ENCODE measurements at places on chromosomes 2 and 18.
A peak's percentile ranks its signal among the peaks of the same experiment; 100 is the strongest.

DNA sequence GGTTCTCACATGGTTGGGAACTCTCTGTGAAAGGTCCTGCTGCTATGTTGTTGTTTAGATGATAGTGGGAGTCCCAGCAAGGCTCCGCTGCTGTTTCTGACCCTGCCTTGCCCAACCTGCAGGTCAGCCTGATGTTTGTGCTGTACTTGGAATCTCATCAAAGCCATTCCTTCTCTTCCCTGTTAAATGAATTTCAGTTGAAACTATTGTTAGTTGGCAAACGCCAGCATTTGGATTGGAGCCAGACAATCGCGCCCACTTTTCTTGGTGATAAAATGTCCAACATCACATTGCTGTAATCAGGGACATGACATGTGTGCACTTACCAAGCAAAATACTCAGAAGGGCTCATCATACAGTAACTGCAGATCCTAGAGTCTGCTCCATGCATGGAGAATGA, 12.8 kb upstream of the TWSG1 start:
- no peak for DNase-seq

DNA sequence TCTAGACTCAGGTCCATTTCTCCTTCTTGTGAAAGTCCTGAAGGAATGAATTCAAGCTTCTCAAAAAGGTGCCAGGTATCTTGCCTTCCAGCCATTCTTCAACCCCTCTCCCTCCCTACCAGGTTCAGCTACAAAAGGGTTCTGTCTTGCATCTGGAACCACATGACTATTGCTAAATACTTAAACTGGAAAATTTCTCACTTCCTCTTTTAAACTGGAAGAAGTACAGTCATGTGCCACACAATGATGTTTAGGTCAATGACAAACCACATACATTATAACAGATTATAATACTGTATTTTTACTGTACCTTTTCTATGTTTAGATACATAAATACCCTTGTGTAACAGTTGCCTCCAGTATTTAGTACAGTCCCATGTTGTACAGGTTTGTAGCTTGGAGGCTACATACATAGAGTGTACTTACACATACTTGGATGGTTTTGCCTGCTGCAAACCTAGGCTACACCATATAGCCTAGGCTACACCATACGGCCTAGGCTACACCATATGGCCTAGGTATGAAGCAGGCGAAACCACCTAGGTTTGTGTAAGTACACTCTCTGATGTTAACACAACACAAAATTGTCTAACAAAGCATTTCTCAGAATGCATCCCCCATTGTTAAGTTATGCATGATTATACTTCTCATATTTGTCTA, 142.0 kb upstream of the DNMT3A start:
- no peak for DNase-seq

DNA sequence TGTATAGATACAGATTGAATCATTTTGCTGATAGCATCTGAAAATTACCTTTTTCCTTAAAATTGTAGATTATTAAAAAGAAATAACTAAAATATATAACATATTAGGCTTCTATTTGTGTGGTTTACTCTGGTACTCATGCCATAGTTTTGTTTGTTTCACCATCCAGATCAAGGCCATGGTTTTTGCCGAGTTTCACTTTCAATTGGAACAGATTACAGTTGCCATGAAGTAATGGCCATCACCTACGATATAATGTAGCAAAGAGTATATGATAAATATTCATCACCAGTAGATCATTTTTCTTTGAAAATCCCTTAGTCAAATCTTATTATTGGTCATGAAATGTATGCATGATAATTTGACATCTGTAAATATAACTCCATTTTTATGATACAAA, 11.9 kb upstream of the DNAH7 start:
- DNase-seq: no peak

- no peak for DNase-seq
Measured at GRCh38 chr2:73979686-73980085, 5.0 kb upstream of the TET3 start.

GRCh38 chr18:31241900-31242409, 76.0 kb upstream of the DSG1 start:
- no peak for DNase-seq

DNA sequence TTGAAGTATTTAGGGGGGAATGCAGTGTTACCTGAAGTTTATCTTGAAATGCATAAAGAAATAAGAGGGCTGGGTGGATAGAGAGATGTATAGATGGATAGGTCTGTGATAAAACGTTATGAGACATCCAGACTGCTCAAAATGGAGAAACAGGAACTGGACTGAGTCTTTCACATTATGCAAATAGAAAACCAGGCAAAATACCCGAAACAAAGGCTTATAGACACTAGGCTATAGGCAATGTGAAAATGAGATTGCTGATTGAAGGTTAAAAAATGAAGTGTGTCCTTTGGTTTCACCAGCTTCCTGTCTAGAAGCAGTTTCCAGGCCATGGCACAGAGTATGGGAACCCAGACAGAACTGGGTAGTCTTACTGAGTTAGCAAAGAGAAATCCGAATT, 24.9 kb upstream of the SLC3A1 start:
- no peak for DNase-seq

- no peak for DNase-seq
Measured at GRCh38 chr2:10169581-10169980, 47.0 kb downstream of the RRM2 start.

DNA sequence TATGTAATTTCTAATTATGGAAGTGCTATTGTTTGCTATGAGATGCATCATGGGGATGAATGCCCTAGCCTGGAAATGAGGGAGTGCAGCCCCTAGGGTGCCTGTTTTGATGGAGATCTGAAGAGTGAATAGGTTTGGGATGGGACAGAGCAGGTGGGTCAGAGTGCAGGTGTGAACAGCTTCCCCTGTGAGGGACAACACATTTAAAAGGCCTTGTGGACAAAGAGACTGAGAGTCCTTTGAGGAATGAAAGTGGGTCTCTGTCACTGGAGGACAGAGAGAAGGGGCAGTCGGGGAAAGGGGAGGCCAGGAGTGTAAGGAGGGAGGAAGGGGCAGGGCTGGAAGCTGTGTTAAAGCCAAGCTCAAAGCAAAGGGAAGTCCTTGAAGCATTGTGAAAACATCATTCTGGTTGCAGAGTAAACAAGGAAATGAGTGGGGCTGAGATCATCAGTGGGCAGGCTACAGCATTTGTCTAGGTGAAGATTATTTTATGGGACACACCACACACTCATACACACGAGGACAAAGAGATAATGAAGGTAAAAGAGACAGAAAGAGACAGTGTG, 877.6 kb downstream of the SLC4A3 start:
- DNase-seq: no peak

DNA sequence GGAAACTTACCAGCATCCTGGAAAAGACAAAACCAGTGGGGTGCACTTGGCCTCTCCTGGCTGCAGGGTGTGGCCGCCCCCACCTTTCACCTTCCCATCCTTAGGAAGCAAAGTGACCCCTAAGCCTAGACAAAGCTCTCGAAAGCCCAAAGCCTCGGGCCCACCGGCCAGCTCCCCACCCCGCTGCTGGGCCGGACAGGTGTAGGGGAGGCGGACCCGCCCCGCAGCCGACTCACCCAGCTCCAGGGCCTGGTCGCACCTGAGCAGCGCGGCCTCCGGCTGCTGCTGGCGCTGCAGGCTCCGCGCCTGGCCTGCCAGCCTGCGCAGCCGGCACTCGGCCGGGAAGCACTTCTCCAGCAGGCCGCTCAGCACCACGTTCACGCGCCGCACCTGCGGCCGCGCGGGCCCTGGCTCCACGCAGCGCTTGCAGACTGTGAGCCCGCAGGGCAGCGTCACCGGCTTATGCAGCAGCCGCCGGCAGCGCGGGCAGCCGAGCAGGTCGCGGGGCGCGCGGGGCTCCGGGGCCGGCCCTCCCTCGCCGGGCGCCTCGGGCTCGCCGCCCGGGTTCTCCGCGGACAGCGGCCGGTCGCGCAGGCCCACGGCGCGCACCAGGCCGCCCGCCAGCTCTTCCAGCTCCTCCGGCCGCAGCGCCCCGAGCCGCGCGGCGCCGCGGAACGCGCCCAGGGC, 979 bp downstream of the LONRF2 start:
- no peak for DNase-seq

- DNase-seq: no peak
Measured at GRCh38 chr2:152626911-152627339, 90.3 kb downstream of the PRPF40A start.

- no peak for DNase-seq
Measured at GRCh38 chr18:79919089-79919488, 32.4 kb downstream of the SLC66A2 start.

GRCh38 chr2:136131961-136132824, 14.2 kb upstream of the CXCR4 start:
- DNase-seq: peak; percentile 58

DNA sequence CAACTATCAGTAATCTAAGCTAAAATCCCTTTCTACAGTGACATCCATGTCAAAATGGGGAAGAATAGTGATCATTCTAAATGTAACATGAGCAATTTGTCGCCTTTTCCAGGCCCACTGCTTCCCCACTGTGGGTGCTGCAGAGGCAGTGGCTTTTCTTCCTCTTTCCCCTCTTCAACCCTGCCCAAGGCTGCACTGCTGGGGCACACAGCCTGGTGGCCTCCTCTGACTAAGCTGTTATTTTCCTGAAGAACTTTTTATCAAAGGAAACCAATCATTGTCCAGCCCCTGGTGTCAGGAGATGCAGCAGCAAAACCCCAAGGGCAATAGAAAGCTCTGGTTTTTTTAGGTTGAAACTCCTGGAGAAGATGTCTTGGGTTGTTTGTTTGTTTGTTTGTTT, 117.6 kb upstream of the KLF7 start:
- no peak for DNase-seq

GRCh38 chr2:63408530-63408929, 179.7 kb downstream of the WDPCP start:
- no peak for DNase-seq

- DNase-seq: no peak
Measured at GRCh38 chr2:151655663-151656398, 78.4 kb downstream of the NEB start.

- DNase-seq: no peak
Measured at GRCh38 chr2:16613539-16614011, 52.1 kb downstream of the CYRIA start.

DNA sequence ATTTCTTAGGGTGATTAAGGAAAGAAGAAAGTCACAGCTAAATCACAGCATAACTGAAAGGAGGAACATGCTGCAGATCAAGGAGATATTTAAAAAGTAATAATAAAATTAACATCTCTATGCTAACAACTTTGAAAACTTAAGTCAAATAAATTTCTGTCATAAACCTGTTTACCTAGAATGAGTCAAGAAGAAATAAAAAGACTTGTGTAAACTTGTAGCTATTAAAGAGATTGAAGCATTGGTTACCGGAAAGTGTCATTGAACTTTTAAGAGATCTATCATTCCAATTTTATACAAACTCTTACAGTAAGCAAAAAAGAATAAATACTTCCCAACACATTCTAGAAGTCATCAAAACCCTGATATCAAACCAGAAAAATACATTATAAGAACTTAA, 520.1 kb upstream of the SYT4 start:
- no peak for DNase-seq

GRCh38 chr2:240759459-240759858, 60.6 kb downstream of the KIF1A start:
- DNase-seq: no peak

GRCh38 chr2:163692611-163693482, 43.0 kb downstream of the FIGN start:
- no peak for DNase-seq

DNA sequence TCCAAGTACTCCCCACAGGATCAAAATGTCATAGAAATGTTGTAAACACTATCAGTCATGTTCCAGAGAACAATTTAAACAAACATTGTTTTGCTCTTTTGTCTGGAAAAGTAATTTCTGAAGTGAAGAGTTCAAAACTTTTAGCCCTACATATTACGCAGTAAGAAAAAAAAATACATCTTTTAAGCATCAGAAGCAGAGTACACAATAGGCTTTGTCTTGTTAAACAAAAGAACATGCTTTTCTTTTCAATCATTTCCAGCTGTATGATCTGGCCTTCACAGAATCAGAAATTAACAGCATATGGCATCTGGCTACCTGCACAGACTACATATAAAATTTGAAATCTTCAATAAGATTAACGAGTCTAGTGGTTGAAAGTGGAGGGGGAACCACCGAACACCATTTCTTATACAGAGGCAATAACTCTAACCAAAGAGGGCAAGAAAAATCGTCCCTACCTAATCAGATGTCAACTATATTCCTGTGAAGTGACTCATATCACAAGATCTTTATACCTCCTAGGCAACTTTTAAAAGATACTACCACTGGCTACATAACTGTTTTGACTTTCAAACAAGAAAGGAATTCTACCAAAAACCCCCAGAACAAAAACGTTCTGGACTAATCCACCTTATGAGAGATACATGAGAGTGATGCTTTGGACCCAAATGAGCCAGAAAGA, 149.3 kb downstream of the EXOC6B start:
- DNase-seq: no peak

GRCh38 chr2:62465741-62466502, 40.1 kb downstream of the TMEM17 start:
- DNase-seq: no peak

GRCh38 chr2:172305066-172305465, 122.3 kb upstream of the ITGA6 start:
- DNase-seq: no peak

DNA sequence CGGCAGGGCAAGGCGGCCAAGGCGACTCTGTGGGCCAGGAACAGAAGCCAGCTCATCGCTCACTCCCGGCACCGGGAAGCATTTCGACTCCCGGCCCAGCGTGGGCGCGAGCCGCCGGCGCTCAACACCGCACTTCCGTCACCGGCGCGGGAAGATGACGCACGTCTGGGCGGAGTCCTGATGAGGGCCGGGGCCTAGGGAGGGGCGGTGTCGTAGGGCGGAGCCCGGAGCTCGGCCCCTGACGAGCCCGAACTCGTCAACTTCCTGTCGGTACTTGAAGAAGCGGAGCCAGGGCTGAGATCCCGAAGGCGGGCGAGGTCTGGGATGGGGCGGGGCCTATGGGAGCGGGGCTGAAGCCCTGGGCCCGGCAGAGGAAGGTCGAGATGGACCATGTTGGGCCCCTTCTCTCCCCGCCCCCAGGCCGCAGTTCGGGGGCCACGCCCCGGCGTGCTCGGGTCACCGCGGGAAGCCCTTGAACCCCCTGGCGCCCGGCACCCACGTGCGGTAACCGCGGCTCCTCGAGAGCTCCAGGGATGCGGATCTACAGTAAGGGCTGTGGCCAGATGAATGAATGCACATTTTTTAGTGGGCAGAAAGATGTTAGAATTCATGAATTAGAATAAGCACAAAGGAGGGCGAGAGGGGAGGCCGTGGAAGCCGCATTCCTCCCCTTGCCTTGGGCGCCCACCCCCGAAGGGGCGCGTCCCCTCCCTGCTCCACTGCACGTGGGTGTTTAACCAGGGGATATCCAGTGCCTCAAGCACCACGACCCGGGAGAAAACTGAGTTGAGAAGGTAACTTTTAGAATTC, at the start of gene RNASEH1:
TSS of gene RNASEH1 (minus strand) at position 129 of the 810 bp plus-strand sequence. CDS start at position 56, 73 bp downstream.
- DNase-seq: peak; percentile 98
